ENCODE measurements at places on chromosomes 5 and 9.

- no peak for DNase-seq
Measured at GRCh38 chr9:136239983-136240330, 5.7 kb downstream of the QSOX2 start.

DNA sequence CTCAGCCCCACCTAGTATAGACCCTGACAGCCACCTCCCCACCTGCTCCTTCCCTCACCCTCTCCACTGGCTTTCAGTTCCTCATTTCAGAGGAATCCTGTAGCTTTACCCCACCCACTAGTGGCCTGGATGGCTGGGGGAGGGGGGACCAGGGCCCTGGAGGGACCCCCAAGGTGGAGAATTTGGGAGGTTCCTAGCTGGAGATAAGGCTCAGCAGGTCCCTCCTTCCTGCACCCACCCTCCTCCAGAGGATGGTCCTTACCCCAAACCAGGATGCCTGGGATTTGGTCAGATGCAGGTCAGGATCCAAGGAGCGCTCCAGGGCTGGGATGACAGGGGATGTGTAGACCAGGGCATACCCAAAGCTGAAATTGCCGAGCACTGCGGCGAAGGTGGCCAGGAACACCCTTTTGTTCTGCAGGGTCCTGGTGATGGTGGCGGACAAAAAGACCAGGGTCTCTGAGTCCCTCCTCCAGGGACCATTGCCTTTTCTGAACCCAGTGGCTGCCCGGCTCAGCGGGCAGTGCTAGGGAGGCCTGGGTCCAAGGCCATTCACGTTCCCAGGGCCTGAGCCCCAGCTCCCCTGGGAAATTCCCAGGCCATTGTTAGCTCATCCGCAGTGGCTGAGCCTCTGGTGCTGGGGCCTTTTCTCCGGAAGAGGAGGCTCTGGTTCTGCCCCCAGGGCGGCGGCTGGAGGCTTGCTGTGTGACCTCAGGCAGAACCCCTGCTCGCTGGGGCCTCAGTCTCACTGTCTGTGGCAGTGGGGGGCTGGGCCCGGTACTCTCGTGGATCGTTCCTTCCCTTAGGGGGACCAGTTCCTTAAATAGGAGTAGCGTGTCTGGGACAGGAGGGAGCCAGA, 678 bp downstream of the SLC2A6 start:
- DNase-seq = peak; percentile 6

GRCh38 chr9:130299785-130300615, 34.4 kb downstream of the HMCN2 start:
- DNase-seq = no peak

DNA sequence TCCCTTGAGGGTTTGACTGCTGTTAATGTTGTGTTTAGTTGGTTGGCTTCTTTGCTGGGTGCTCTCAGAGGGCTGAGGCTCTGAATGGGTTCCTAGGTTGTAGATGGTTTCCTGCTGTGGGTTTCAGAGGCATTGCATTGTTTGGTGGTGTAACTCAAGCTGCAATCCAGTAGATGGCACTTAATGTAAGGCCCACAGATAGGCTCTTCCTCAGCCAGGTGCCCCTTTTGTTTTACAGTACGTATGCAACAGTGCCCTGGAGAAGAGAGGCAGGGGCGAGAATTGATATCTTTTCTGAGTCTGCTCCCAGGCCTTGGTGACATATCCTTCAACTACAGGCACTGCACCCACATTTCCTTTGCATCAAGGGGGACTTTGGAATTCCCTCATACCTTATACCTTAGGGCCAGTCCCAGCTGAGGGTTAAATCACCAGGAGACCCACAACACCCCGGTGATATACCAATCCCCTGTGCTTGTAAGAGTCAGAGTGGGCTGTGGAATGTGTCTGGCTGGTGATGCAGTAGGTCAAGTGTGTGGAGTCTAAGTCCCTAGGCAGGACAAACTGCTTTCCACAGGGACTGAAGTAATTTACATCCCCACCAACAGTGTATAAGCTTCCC, 7.0 kb upstream of the UGT3A2 start:
- peak; percentile 57 for DNase-seq

DNA sequence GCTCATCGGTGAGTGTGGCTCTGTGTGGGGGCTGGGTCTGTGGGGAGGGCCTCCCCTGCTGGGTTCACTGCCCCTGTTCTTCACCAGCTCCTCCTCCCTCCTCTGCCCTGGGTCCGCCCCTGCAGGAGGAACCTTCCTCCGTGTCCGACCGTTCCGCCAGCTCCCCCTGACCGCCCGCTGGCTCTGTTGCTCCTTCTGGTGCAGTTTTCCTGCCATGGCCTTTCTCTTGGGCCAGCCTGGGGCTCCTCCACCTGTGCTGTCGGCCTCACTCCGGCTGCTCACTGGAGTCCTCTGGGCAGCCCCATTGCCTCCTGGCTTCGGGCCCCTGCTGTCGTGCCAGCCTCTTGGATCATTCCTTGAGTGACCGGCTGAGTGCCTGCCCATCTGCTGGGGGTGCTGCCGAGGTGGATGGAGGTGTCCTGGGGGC, 12.3 kb downstream of the RNU6ATAC start:
- no peak for DNase-seq

DNA sequence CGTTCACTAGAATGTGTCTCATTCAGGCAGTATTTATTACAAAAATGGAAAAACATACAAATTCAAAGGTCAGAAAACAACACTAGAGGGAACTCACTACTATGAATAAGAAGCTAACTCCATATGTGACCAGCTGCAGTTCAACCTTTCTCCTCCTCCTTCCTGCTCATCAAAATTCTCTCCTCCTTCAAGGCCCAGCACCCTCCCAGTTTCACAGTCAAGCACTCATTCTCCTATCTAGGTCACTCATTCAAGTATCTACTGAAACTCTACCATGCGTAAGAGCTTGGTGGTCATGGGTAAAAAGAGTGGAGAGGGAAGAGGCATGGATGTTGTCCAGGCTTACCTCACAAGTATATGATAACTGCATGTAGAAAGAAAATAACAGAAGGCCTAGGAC, 27.7 kb downstream of the ECPAS start:
- DNase-seq = no peak

- DNase-seq = no peak
Measured at GRCh38 chr5:78182838-78183237, 111.7 kb downstream of the AP3B1 start.

GRCh38 chr5:154418344-154418820, 27.4 kb upstream of the SAP30L start:
- DNase-seq = peak; percentile 24

DNA sequence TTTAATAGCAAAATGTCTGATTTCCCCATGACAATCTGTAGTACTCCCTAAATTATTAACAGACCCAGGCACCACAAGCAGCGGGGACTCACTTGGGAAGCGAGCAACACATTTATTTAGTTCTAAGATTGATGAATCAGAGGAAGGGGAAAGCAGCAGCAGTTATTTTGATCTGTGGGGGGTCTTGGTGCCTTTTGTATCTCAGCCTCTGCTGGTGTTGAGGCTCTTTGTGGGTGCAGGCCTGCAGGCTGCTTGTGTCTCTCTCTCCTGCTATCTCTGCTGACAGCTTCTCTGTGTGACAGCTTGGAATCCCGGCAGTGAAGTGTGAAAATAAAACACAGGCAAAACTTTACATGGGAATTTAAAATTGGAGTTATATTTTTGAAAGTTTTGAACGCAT, 878.2 kb upstream of the DMAC1 start:
- no peak for DNase-seq

DNA sequence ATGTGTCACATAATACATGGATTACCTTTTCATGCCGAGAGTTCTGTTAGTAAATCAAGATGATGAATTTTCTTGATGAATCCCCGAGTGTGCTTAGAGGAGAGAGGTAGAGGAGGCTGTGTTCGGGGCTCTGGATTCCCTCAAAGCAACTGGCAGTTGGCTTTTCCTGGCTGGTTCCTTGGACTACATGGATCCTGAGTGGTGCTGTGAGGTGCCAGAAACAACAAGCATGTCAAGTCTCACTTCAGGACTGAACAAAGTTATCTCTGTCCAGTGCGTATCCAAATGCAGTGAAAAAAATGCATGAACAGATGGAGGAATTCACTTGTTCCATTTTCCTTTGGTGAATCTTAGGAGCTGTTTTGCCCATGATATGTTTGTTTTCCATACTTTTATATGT, 231.7 kb downstream of the FBXL7 start:
- no peak for DNase-seq

- DNase-seq = no peak
Measured at GRCh38 chr5:176413255-176413565, 3.1 kb downstream of the CLTB start.

DNA sequence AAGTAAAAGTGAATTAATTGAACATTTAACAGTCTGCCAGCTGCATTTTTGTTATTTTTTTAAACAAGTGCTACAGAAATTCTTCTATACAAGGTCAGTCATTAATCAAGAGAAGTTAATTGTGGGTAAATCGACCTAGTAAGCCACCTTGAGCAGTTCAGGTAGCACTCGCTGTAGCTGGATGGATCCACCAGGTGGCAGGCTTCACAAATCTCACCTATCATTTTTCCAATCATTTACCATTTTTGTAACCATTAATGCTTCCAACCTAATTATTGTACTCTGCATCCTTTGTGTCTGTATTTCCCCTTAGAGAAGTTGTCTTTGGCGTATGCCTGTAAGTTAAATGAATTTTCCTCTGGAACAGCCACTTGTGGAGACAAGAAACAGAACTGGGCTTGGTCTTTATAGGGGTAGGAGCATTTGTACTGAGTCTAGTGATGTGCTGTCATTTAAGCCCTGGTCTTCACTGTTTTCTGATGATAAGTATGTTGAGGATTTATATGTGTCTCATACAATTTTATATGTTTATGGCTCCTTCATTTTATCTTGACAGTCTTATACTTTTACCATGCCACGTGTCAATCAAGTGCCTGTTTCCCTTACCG, 39.5 kb downstream of the CD180 start:
- no peak for DNase-seq

GRCh38 chr5:125372694-125373631, 626.5 kb upstream of the ZNF608 start:
- DNase-seq = peak; percentile 48

DNA sequence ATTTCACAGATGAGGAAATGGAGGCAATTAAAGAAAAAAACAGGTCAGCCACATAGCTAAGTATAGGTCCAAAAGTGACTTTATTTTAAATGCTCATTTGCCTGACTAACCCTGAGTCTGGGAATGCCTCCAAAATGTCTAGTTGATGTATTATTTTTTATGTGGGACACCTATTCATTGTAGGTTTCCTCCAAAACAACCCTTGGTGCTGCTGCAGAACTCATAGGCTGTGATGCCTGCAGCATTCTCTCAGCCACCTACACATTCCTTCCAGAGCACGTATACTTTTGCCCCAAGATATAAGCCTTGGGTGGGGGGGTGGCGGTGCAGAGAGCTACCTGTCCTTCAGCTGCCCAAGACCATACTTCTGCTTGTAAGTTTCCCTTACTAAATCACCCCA, 77.4 kb downstream of the MSX2 start:
- DNase-seq = no peak

- no peak for DNase-seq
Measured at GRCh38 chr5:135587721-135588663, 9.2 kb upstream of the CXCL14 start.

- DNase-seq = no peak
Measured at GRCh38 chr5:135846311-135846710, 11.8 kb downstream of the SLC25A48 start.

DNA sequence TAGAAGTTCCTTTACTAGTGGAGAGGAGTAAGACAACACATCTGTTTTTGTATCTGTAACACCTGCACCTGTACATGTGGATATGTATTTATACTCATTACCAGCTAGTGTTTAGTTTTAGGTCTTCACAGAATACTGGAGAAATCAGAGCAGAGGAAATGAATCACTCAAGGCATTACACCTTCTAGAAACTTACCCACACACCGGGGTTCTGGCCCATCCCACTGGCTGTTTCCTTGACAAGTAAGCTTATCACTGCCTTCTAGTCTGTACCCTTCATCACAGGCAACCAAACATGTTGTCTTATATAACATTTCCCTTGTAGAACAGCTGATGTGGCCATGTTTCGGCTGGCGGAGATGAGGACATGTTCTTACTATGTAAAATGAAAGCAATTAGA, 76.7 kb downstream of the SVEP1 start:
- no peak for DNase-seq

GRCh38 chr9:105656131-105656921, 5.9 kb upstream of the TAL2 start:
- DNase-seq = peak; percentile 42

- no peak for DNase-seq
Measured at GRCh38 chr5:28156981-28157380, 1118.6 kb upstream of the CDH9 start.

GRCh38 chr5:132069994-132070393, 3.6 kb upstream of the CSF2 start:
- no peak for DNase-seq

GRCh38 chr9:33143241-33143661, 23.9 kb downstream of the B4GALT1 start:
- no peak for DNase-seq

DNA sequence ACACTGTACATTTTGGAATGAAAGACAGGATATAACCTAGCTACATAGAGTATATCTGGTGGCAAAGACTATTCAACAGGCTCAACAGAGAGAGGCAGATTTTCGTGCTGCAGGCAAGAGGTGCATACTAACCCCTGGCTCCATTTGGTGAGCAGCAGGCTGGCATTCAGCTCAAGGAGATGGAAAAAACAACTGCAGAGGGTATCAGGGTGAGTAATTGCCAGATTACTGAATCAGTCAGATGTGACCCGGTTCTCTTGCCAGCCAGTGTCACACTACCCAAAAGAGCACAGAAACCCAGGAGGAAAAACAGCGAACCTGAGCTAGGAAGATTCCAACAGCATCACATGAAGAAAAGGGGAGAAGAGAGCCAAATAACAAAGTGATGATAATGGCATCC, 130.4 kb upstream of the PRLR start:
- no peak for DNase-seq

- peak; percentile 42 for DNase-seq
Measured at GRCh38 chr5:139422307-139422893, 16.9 kb downstream of the DNAJC18 start.

GRCh38 chr5:150764530-150764929, 5.7 kb upstream of the DCTN4 start:
- DNase-seq = no peak

DNA sequence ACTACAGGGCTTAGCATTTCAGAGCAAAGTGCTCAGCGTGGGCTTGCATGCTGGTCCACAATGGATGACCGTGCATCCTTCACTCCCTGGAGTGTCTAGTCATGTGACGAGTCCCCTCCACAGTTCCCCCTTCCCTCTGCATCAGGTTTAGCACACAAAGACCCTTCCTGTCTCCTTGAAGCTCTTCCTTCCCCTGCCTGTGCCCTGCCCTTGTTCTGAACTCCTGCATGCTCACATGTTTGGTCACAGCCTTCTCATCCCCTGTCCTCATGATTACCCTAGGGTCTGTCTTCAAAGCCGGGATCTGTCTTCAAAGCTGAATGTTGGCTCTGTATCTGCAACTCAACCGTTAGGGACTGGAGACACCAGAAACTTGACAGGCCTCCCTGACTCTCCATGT, 388.9 kb downstream of the SEMA5A start:
- no peak for DNase-seq

- DNase-seq = no peak
Measured at GRCh38 chr9:36100532-36100931, 36.0 kb upstream of the GLIPR2 start.
